Spinal cord (tissue), 10 donors: ENCODE measurements at places on chromosomes 6 and 20. TPM values are rescaled to one million over a fixed set of nuclear protein-coding genes. Genes with fewer than 3 reads are reported as not detected.

DNA sequence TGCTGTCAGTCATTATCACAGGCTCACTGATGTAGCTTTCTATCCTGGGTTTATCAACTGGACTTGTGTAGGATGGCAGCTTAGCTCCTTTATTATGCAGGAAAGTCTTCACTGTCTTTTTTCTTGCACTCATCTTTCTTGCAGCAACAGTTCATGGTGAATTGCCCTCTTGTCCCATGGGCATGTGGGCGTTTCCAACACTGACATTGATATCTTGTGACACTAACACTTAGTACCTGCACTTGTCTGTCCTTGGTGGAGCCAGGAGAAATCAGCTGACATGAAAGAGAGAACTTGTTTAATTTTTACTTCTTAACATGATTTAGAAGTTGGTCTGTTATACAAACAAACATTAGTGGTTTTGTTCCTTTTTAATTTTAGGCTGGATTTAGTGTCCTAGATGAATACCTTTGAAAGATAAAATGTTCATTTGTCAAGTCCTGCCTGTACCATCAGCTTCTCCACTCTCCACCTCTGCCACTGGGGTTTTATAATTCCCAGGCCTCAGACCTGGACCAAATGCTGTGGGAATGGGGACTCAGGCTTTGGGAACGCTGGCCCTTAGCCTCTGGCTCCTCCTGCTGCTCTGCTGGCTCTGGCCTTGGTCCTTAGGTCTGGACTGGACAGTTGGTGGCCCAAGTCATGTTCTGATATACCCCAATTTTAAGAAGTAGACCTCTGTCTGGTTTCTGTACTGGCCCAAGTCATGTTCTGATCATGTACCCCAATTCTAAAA lies 161.0 kb upstream of the LAMP5 start:
- H3K4me1 ChIP-seq = no peaks in the 10 kb centered on the region
- H3K36me3 ChIP-seq = no peaks in the 10 kb centered on the region
- H3K4me3 ChIP-seq = no peak overlapping the region
- no peak for DNase-seq

- no peaks in the 10 kb centered on the region for H3K27me3 ChIP-seq
- no peak for DNase-seq
- H3K4me3 ChIP-seq = no peak overlapping the region
- H3K36me3 ChIP-seq = peaks cover 15% of the 10 kb centered on the region
Observed at GRCh38 chr6:122449069-122449468, 22.5 kb downstream of the SERINC1 start.

The MMP24 gene
- total RNA-seq = 24.2 TPM

GRCh38 chr6:54206510-54206909 lies 95.3 kb downstream of the MLIP start:
- no peak overlapping the region for H3K4me3 ChIP-seq
- H3K4me1 ChIP-seq = no peaks in the 10 kb centered on the region
- no peaks in the 10 kb centered on the region for H3K36me3 ChIP-seq

DNA sequence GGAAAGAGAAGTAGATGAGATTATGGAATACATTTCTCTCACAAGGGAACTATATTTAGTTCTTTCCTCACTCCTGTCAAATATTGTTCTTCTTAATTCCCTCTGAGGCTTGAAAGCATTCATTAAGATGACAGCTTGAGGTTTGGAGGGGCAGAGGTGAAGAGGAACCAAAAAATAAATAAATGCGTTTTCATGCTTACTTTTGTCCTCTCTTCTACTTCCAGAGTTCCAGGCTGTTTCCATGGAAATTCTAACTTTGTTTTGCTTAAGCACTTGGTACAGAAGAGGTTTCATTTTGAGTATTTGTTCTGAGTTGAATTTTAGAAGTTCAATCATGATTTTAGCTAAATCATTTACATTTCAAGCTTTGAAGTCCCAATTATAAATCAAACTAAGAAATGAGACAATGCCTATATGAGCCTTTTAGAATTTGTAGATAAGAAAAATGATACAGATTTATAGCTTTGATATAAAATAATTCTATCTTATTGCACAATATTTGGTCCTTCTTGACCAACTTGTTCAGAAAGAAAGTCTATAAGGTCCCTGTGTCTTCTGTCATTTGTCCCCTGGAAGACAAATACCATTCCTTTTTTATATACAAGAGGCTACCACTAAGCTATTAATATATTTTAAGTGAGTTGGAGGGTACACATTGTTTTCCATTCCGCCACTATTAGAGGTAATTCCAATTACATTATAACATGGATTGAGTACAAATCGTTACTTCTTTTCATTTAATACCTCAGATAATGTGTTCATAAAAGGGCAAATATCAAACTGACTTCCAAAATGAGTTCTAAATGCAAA lies 16.3 kb downstream of the RBM24 start:
- no peaks in the 10 kb centered on the region for H3K4me1 ChIP-seq
- no peak overlapping the region for H3K4me3 ChIP-seq
- no peaks in the 10 kb centered on the region for H3K36me3 ChIP-seq
- no peak overlapping the region for H3K27ac ChIP-seq

The CLVS2 gene
- total RNA-seq = 6.4 TPM
